ENCODE measurements at places on chromosomes 2 and 18.

DNA sequence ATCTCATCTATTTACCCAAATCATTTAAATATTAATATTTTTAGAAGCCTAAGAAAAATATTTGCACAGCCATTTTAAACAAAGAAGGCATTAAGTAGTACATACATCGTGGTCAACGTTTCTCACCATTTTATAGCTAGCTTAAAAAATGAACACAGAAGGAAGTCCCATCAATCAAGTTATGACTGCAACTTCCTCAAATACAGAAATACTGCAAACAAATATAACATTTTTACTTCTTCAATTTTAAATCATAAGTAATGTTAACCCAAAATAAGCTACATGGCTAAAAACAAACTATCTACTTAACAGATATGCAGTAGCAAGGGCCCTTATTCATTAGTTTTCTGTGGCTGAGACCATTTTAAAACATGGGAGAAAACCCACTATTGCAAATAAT is 30.6 kb downstream of the ITSN2 start:
- DNase-seq, result no peak

GRCh38 chr2:235070063-235070706 is 118.4 kb downstream of the SH3BP4 start:
- DNase-seq, result no peak

- no peak for DNase-seq
Observed at GRCh38 chr2:189763908-189764661, 1.5 kb upstream of the OSGEPL1 start.

DNA sequence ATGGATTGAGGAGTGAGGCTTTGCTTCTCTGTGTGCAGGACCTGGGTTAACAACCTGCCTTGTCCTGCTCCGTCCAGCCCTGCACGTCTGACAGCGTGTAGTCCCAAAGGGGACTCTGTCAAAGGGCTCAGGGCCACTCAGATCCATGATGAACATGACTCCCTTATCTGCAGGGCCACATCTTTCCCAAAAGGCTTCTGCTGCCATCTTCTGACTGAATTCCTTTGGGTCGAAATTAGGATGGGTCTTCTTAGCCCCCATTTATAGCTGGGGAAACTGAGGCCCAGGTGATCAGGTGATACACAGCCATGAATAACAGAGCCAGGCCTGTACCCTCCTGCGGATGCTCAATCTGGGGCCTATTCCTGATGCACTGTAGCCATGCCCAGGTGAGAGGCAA is 109.2 kb downstream of the CELF4 start:
- no peak for DNase-seq

GRCh38 chr2:27038012-27038411 is 5.2 kb downstream of the TMEM214 start:
- no peak for DNase-seq

DNA sequence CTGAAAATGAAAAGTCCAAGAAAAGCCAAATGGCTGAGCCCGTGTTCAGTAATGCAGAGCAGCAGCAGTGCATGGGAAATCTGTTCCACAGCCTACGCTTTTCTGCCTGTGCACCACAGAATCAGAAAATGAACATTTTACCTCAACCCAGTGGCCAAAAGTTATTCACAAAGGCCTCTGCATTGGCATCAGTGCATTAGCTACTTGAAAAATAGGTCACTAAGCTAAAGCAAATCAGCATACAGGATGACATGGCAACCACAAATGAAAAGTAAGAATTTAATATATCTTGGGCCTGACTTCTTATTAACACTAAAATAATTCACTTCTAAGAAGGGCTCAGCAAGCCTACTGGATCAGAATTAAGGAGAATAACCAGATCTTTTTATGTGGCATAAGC is 1145.3 kb upstream of the CHAC2 start:
- no peak for DNase-seq

DNA sequence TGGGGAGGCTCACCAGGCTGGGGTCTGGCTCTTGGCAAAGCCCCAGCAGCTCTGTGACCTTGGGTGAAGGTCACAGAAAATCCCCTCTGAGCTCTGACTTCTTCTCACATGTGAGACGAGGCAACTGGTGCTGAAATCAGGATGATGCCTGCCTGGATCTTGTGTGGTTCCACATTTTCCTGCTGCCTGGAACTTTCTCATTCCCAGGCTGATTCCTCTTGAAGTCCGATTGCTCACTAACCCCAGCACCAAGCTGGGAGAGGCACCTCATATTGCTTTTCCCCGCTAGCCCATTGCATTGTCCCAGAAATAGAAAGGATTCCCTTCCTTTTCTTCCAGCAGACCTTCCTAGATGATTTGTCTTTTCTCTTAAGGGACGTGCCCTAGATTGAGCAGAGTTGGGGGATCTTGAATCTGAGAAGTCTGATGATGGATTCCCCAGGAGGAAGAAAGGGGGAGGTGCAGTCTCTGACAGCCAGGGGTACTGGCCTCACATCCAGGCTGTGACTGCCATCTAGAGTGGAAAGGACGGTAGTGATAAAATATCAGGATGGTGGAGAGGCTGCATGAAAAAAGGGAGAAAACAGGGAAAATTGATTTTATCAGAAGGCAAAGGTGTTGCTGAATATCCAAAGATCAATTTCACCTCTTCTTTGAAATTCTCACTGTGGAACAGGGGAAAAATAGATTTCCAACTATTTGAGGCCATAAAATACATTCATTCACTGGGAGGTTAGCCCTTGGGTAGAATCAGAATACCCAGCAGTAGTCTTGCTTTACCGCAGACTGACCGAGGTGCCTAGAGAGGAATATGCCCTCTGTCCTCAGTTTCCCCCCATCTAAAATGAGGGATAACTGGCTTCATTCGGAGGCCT is 96.3 kb downstream of the FAM210A start:
- DNase-seq, result no peak

GRCh38 chr18:35197296-35197695 is 43.5 kb upstream of the ZNF397 start:
- DNase-seq, result no peak

DNA sequence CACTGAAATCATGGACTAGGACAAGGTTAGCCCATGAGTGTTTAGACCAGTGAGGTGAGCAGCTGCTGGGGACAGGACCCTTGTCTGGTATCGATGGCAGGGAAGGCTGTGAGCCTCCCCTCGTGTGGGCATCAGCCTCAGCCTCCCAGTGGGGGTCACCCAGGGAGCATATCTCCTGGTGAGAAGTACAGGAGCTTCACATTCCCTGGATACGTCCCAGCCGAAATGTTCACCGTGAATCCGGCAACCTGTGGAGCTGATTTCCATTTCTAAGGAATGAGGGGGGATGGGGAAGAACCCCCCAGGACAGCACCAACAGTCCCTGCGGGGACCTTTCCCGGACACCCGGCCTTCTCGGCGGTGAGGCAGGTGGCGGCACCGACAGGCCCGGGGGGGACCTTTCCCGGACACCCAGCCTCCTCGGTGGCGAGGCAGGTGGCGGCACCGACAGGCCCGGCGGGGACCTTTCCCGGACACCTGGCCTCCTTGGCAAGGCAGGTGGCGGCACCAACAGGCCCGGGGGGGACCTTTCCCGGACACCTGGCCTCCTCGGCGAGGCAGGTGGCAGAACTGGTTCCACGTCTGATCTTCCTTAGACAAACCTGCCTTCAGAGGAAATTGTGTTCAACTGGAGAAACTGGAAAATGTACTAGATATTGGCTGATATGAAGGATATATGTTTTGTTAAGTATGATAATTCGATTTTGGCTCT is 21.2 kb downstream of the RTP5 start:
- DNase-seq, result no peak

DNA sequence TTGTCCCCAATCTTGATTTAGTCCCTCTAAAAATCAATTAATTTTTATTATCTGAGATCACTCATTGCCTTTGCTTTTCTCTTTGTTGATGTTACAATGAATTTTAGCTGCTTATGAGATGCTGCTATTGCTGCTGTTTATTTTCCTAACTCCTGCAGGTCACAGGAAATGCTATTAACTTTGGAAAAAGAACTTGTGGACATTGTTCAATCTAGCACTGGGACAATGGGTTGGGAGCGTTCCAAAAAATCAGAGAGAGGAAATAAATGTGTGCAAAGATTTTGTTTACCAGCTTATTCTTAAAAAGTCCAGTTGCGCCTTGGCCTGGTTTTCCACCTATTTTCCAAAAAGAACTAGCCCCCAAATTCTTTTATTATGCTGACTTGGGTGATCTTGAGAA is 268.3 kb downstream of the PTH2R start:
- DNase-seq, result no peak

- DNase-seq, result no peak
Observed at GRCh38 chr18:39960550-39960949, 1994.5 kb upstream of the PIK3C3 start.

GRCh38 chr2:7691961-7692656 is 774.9 kb downstream of the RNF144A start:
- DNase-seq, result no peak

DNA sequence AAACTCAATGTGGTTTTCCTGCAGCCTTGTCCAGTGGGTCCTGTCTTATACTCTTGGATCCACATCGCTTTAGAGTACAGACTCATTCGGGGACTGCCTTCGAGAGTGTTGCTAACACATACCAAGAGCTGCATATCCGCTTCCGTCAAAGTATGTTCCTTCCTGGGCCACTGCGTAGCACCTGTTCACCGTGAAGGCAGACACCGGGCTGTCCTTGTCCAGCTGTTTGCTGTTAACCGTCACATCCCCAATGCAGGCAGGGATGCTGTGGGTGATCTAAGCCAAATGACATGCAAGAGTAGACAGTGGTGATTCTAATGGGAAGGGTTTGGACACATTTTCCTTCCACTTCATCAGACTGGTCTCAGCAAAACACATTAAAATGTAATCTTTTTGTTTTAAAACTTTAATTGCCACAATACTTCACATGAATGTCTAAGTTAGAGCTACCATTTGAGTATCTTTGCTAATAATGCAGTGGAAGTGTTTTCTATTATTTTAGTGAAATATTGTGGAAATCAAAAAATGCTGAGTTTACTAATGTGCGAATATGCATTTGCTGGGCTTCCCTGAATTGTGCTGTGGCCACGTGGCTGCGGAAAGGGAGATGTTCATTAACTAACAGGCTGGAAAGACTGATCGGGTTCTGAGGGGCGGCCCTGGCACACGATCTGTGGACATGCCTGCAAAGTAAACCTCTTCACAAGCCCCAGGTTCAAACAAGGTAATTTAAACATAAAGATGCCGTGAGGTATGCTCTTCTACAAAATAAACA is 169.1 kb downstream of the LAMA1 start:
- no peak for DNase-seq

GRCh38 chr2:203650860-203651613 is 55.4 kb upstream of the CD28 start:
- DNase-seq, result no peak

- no peak for DNase-seq
Observed at GRCh38 chr2:160417745-160418397, 75.7 kb downstream of the RBMS1 start.

- no peak for DNase-seq
Observed at GRCh38 chr2:209578394-209579001, 154.7 kb downstream of the MAP2 start.

- DNase-seq, result no peak
Observed at GRCh38 chr2:131039908-131040660, 53.2 kb downstream of the FAM168B start.

DNA sequence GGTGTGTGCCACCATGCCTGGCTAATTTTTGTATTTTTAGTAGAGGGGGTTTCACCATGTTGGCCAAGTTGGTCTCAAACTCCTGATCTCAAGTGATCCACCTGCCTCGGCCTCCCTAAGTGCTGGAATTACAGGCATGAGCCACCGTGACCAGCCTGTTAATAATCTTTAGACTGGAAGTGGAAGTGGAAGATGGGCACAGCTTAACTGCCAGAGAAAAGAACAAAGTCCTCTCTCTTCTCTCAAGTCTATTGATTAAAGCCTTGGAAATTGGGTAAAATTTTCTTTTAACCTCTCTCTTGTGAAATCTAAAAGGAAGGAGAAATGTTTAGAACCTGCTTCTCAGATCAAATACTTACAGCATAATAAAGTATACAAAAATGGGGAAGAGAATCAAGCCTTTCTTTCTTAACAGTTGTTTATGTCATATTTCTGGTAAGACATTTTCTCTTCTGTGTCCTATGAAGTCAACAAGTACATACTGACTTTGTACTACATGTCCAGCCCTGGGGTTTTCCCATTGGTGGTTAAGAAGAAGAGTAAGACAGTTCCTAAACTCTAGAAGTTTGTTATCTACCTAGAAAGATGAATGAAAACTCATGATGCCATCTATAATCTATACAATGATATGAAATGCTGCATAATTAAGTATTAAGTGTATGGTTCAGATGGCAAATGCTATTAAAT is 4.6 kb downstream of the TMEM169 start:
- no peak for DNase-seq

GRCh38 chr18:2070631-2071030 is 500.7 kb downstream of the METTL4 start:
- no peak for DNase-seq

DNA sequence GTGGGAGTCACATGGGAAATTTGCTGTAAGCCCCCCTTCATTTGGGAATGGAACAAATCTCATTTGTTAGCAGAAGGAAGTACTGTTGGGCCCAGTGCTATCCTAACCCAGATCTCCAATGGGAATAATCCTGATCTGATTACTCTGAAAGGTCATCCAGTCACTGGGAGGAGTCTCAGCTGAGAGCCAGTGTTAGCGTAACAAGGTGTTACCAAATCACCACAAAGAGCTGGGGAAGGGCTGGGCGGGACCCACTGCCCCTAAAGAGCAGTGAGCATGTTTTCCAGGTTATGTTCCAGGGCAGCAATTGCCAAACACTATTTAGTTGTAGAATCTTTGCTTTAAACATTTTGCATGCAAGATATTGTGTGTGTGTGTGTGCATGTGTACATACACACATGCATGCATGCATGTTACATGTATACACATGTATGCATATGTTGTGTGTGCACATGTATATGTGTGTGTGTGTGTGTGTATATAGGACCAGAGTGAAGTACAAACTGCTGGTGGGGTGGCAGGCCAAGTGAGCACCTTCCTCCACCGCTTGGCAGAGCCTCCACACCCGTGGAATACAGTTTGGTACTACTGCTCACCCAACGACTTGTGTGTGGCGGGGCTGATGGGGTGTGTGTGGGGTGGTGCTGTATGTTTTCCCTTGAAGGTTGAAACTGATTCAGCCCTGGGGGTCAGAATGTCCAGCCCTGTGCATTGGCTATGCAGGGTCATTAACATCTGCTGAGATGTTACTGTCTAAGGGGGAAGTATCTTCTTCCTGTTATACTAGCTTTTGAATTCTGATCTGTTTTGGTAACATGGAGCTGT is 15.2 kb downstream of the INPP5D start:
- no peak for DNase-seq

- DNase-seq, result no peak
Observed at GRCh38 chr18:57970356-57971095, 73.5 kb upstream of the NEDD4L start.

DNA sequence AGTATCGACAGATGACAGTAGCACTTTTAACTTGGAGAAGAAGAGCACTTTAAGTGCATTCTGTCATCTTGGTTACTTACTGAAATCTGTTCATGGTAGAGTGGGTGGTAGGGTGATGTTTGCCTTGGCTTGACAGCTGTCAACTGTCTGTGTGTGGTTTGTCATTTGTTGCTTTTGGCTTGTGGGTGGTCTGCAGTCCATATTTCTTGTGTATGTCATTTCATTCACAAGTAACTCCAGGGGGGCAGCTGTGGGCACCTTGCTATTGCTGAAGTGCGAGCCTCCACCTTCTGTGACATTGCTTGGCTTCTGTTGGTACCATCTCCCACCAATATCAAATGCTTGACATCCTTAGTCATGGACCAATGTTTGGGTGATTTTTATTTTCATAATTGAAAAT is 311.6 kb upstream of the NRP2 start:
- DNase-seq, result no peak
